Left renal cortex interstitium (tissue), 4 donors: ENCODE measurements at places on chromosomes 13 and 19. TPM values are rescaled to one million over a fixed set of nuclear protein-coding genes. Genes with fewer than 3 reads are reported as not detected.

Gene C5AR1
- 3.8 TPM for polyA plus RNA-seq

DNA sequence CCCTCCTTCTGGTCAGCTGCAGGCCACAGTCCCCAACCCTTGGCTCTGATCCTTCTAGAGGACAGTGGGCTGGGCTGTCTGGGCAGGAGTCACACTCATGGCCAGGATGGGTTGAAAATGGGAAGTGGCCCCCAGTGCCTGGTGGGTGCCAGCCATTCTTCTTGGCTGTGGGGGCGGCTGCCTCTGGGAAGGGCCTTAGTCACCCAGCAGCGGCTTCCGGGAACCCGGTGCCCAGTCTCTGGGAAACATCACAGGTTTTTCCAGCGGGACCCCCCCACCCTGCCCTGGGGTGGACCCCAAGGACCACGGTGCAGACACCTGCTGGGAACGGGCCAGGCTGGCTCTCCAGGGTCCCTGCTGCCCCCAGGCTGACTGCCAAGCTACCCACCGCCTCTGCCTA lies 27.3 kb upstream of the SLC7A10 start:
- no peak for DNase-seq

Gene ZNF575
- polyA plus RNA-seq: 3.4 TPM

DNA sequence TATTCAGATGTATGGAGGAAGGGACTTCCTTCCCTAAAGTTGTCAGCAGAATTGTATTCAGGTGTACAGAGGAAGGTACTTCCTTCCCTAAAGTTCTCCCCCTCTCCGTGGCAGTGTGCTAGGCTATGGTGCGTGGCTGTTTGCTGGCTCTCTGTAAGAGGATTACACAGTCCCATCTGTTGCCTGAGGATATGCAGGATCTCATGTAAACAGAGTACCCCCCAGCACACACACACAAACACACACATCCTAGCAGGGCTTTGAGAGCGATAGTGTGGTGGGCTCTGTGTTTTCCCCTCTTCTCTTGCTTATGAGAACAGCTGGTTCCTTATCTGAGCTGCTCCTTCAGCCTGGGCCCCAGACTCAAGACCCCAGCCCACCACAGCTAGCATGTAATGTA lies 10.3 kb downstream of the NEK5 start:
- no peak for DNase-seq

Gene C19orf67
- 0.16 TPM for polyA plus RNA-seq

DNA sequence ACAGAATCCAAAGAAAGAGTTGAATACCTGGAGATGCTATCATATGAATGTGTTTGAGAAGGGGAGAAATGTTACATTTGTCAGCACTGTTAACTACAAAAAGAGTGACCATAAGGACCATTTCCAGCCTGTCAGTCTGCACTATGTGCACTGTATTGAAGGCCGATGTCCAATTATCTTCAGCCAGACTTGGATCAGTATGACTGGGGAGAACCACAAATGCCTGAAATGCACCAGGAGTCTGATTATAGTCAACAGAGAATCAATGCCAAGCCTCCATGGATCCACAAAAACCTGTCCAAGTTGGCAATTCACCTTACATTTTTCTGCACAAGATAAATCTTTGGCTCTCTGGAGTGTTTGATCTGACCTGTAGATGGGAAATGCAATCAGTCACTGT lies 697.5 kb upstream of the SGCG start:
- no peak for DNase-seq

DNA sequence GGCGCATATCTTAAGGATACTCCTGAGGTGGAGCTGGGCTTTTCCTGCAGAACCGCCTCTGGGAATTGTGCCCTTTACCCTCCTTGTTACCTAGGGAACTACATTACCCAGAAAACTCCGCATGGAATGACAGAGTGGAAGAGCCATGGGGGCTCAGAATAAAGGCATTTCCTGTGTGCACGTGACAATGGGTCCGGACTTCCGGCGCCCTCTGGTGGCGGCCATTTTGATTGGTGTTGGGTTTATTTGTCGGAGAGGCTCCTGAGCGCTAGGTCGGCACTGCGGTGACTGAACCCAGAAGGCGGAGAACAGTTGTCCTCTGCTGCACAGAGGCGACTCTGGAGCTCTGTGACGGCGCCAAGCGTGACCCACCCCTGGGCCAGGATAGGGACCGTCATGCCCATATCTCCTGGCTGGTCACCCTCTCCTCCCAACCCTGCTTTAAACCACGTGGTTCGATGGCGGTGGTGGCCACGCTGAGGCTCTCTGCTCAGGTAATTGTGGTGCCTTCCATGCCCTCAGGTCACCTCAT lies at the start of gene ZNF587B:
TSS of gene ZNF587B (plus strand) at position 229 of the 532 bp plus-strand sequence. CDS start at position 459, 230 bp downstream.
- DNase-seq: no peak

- DNase-seq: no peak
These were observed 16.9 kb downstream of the CEACAM1 start for GRCh38 chr19:42511340-42511739.

DNA sequence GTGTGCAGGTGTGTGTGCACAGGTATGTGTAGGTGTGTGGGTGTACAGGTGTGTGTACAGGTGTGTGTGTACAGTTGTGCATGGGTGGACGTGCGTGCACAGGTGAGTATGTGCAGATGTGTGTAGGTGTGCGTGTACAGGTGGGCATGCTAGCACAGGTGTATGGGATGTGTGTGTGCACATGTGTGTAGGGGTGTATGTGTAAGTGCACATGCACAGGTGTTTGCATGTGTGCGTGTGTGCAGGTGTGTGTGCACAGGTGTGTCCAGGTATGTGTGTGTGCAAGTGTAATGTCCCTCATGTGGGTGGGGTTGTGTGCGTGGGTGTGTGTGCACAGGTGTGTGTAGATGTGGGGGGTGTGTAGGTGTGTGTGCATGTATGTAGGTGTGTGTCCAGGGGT lies 27.5 kb upstream of the TFDP1 start:
- DNase-seq: no peak

- peak; percentile 89 for DNase-seq
These were observed 675 bp downstream of the PEG3 start for GRCh38 chr19:56839652-56840450.

DNA sequence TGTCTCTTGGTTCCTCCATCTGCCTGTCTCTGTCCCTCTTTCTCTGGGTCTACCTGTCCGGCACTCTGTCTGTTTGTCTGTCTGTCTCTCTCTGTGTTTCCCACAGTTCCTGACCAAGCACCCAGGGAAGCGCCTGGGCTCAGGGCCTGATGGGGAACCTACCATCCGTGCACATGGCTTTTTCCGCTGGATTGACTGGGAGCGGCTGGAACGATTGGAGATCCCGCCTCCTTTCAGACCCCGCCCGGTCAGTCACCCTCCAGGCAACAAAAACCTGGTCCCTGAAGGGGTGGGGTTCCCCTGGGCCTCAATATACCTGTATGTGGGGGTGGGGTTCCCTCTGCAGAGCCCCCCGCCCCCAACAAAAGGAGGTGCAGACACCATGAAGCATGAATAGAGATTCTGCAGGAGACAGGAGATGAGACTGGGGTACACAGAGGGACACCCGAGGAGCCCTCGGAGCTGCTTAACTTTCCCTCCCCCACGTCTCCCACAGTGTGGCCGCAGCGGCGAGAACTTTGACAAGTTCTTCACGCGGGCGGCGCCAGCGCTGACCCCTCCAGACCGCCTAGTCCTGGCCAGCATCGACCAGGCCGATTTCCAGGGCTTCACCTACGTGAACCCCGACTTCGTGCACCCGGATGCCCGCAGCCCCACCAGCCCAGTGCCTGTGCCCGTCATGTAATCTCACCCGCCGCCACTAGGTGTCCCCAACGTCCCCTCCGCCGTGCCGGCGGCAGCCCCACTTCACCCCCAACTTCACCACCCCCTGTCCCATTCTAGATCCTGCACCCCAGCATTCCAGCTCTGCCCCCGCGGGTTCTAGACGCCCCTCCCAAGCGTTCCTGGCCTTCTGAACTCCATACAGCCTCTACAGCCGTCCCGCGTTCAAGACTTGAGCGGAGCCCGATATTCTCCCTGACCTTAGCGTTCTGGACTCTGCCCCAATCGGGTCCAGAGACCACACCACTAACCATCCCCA lies 2.6 kb upstream of the CACNG7 start:
- no peak for DNase-seq

Gene TNFRSF19
- polyA plus RNA-seq: 51.6 TPM

- DNase-seq: no peak
These were observed 24.2 kb upstream of the RFC3 start for GRCh38 chr13:33793726-33794125.

Gene ATP4A
- polyA plus RNA-seq: not detected

Gene OR7D2
- 0.08 TPM for polyA plus RNA-seq

Gene FUT1
- polyA plus RNA-seq: 3.1 TPM

Gene SIAH3
- polyA plus RNA-seq: 0.81 TPM

DNA sequence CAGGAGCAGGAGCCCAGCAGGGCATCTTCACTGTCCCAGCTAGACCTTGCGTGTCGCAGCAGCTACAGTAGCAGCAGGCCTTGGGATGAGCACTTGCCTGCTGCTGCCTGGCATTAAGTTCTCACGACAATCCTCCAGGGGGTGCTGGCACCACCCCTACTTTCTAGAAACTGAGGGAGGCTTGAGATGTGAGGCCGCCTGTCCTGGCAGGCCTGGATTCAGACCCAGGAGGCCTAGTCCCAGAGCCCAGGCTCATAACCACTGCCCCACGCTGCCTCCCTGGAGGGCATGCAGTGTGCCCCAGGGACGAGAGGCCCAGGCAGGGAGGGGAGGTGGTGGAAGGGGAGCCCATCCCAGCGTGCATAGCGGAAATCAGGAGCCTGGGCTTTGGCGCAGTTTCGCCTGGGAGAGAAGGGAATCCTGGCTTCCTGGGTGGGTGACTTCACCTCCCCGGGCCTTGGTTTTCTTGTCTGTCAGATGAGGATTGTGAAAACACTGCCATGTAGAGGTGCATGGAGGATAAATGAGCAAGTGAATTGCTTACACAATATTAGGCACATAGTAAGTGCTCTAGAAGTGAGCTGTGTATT lies 26.1 kb downstream of the PPP5C start:
- DNase-seq: no peak

Gene KLHL1
- polyA plus RNA-seq: 1.1 TPM

GRCh38 chr19:23365222-23365621 lies 30.0 kb downstream of the ZNF91 start:
- DNase-seq: no peak

Gene VSIG10L
- polyA plus RNA-seq: 5.6 TPM

- no peak for DNase-seq
These were observed 6.7 kb downstream of the ZBTB32 start for GRCh38 chr19:35710784-35711723.
